ENCODE measurements at places on chromosomes 7 and 10.

DNA sequence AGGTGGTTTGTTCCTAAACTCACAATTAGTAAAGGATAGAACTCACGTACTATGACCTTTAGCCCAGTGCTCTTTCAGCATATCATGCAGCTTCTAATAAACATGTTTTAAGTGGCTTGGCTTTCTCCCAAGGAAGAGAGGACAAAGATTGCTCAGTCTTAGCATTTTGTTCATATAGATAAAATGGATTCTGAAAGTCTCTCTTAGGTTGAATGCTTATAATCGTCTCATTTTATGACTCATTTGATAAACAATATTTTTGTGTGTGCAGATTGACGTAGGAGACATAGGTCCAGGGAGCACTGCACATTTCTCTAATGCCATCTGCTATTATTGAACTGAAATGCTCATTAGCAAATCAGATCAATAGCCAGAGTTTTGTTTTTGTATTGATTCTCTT lies 44.8 kb downstream of the GNAT3 start:
- DNase-seq, result no peak

- DNase-seq, result no peak
These were observed 27.0 kb downstream of the HIBADH start for GRCh38 chr7:27635728-27636127.

DNA sequence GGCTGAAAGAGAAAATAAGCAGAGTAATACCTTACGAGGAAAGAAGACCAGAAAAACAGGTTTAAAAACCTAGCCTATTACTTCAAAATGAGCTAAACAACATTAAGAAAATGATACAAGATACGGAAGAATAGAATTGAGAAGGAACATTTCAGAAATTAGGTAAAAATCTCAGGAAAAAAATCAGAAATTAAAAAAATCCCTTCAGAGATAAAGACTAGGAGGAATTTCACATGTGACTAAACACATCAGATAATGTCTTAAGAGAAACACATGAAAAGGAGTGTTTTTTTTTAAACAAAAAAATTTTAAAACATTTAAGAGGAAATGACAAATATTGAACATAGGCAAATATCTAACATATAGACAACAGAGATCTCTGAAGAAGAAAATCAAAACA lies 33.3 kb downstream of the TNPO3 start:
- no peak for DNase-seq

- DNase-seq, result no peak
These were observed 49.4 kb downstream of the AKR1D1 start for GRCh38 chr7:138125598-138126111.

- DNase-seq, result no peak
These were observed 10.2 kb upstream of the CH25H start for GRCh38 chr10:89217057-89217990.

DNA sequence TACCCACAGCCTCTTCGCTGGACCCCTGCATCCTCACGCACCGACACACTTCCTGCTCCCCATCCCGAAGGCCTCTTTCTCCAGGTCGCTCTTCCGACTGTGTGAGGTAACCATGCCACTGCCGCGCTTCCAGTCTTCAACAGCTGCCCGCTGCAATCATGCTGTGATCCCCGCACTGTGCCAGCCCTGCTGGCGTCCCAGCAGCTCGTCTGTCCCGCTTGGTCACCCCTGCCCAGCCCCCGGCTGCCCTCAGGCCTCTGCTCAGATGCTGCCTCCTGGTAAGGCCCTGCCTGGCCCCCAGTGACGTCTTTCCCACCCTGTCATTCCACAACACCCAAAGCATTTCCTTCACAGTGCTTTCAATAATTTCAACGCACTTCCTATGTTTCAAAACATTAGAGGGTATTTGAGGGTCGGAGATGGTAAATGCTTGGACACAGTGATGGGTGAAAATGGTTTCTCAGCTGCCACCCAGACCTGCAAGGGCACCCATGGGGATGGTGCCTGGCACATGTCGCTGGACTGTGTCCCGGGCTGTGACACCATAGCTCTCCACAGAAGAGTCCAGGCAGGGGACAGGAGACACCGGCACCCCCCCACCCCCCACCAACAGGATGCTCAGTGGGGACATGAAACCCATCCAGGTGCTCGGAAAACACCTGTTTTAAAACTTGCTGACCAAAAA lies 125.2 kb downstream of the MAD1L1 start:
- peak; percentile 48 for DNase-seq

DNA sequence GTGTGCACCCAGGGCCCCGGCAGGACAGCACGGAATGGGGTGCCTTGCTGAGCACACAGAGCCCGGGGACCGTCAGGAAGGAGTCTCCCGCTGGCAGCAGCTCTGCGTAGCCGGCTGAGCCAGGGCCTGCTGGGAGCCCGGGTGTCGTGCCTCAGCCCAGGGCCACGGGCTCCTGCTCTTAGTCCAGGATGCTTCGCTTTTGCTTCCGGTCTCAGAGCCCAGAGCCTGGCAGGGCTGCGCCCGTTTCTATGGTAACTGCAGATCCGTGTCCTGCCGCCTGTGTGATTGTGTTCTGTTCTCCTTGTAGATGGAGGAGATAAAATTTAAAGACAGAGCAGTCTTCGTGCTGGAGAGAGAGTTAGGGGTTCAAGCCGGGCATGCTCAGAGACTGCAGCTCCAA lies 53.7 kb upstream of the DPYSL4 start:
- peak; percentile 72 for DNase-seq

DNA sequence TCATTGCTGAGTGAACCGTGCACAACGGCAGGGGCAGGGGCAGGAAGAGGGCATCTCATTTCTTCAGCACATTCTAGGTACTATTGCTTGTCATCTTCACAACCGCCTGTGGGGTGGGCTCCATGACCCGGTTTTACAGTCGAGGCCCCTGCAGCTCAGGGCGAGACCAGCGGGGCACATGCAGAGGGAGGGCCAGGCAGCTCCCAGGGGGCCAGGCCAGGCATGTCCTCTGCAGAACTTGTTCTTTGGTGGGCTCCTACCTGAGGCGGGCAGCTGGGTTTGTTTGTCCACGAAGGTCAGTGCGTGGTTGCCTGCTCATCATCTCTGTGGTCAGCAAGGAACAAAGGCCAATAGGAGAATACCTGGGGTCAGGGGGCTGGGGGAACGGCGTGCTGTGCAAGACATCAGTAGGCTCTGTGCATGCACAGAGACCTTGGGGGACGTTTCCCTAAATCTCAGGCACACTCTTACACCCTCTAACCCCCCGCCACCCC lies 75.1 kb upstream of the LEP start:
- DNase-seq, result no peak

- no peak for DNase-seq
These were observed 24.8 kb upstream of the PPP2R2D start for GRCh38 chr10:131876017-131876416.

GRCh38 chr7:929311-929711 lies 25.2 kb downstream of the ADAP1 start:
- peak; percentile 69 for DNase-seq

GRCh38 chr10:100122780-100123179 lies 41.1 kb upstream of the CPN1 start:
- no peak for DNase-seq

DNA sequence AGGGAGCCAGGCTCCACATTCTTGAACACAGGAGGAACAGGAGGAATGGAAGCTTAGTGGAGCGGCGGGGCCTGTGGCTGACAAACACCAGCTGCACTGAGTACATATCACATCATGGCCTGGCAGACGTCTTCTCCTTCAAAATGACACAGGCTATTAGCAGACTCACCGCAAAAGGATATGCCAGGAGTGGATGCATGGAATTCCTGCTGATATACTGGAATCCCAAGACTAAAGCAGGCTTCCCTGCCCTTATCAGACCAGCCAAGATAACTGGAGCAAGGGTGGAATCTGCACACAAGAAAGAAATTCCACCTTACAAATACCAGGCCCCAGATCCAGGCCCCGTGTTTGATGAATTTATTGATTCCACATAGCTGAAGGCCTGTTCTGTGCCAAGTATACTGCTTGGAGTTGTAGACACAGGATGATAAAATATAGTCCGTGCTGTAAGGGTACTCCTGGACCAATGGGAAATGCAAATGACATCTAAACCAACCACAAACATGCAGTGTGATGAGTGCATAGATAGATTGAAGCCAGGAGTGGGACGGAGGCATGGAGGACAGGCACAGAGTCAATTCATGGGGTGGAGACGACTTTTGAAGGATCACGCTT lies 480.5 kb upstream of the ZMIZ1 start:
- DNase-seq, result no peak

DNA sequence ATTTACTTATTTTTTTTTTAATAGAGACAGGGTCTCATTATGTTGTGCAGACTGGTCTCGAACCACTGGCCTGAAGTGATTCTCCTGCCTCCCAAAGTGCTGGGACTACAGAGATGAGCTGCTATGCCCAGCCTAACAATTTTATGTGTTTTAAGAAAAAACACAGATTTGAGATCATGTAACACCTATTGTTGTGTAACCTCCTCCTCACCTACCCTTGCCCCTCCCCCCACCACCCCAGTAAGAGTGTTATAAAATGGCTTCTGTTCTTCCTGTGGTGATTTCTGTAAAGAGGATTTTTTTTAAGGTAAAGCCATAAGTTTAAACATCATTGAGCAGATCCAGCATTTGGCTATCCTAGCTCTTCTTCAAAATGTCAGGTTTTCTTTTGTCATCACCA lies 7.6 kb downstream of the ARMC10 start:
- DNase-seq, result no peak

GRCh38 chr7:101667920-101668319 lies 38.8 kb upstream of the MYL10 start:
- no peak for DNase-seq
